ENCODE measurements at places on chromosomes 6 and 20.

- DNase-seq, result no peak
Measured at GRCh38 chr6:39381550-39382140, 59.1 kb upstream of the KCNK16 start.

GRCh38 chr6:150492941-150493340 lies 106.7 kb upstream of the PLEKHG1 start:
- no peak for DNase-seq

GRCh38 chr6:100134297-100134696 lies 140.3 kb upstream of the MCHR2 start:
- no peak for DNase-seq

- no peak for DNase-seq
Measured at GRCh38 chr6:144215402-144215931, 65.2 kb downstream of the STX11 start.

GRCh38 chr6:148244217-148244935 lies 98.3 kb upstream of the SASH1 start:
- no peak for DNase-seq

- DNase-seq, result no peak
Measured at GRCh38 chr6:80029470-80029869, 25.0 kb downstream of the TTK start.

- DNase-seq, result no peak
Measured at GRCh38 chr20:36642136-36642535, 3.9 kb downstream of the SLA2 start.

- DNase-seq, result no peak
Measured at GRCh38 chr6:7562769-7563168, 21.3 kb downstream of the DSP start.

All from NCI-H2227 treated with DMSO at 0.1 percent for 48 hours (cell line).